ENCODE measurements at places on chromosomes 1 and 21.

- no peak for DNase-seq
These were observed 70.7 kb downstream of the VWA5B1 start for GRCh38 chr1:20361401-20361800.

DNA sequence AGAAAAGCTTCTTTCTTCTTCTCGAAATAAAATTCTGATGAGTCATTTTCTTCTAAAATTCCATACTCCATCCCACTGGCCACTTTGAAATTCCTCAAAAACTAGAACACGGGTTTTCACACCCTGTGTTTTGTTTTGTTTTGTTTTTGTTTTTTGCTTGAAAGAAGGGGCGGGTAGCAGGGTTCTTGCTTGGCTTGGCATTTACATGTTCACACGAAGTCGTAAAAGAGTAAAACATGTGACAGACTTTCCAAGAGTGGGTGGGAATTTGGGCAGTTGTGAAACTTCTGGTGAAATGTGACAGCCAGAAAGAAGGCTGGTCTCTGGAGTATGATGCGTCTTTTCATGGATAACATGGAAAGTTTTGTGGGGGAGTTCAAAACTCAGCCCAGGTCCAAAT, 47.1 kb upstream of the FMN2 start:
- DNase-seq, result no peak

- DNase-seq, result peak; percentile 40
These were observed 34.5 kb downstream of the TMPRSS15 start for GRCh38 chr21:18369115-18369514.

GRCh38 chr1:29322861-29323585, 86.7 kb downstream of the PTPRU start:
- DNase-seq, result no peak

DNA sequence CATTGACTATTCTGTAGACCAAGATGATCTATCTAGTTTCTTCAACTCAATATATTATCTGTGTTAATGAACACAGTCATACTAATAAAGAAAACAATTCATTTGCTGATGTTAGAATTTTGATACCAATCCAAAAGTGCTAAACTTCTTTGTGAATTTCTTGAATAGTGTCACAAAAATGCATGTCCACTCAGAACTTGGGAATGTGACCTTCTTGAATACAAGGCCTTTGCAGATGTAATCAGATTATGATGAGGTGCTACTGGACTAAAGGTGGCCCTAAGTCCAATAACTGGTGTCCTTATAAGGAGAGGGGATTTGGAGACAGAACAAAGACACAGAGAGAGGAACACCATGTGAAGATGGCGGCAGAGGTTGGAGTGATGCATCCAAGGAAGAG, 305.8 kb upstream of the ZP4 start:
- DNase-seq, result no peak

- no peak for DNase-seq
These were observed 62.2 kb downstream of the OBSCN start for GRCh38 chr1:228270032-228270431.

GRCh38 chr21:35540950-35541638, 492.0 kb upstream of the RUNX1 start:
- no peak for DNase-seq

DNA sequence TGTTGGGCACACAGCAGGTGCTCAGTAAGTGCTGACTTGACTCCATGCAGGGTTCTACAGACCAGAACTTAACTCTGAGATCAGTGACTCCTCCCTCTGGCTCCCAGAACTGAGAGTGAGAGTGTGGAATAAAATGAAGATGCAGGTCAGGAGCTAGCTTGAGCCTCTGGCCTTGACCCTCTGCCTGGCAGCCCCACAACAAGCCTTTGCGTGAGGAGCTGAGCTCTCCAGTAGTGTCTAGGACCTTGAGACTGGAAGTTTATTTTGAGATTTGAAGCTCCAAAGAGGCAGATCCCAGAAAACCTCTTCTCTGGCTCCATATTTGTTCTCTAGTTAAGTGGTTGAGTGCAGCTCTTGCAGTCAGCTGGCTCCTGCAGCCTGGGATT, 3.4 kb upstream of the WNT2B start:
- DNase-seq, result no peak

Data from globus pallidus (tissue), 1 donor.